Activated T-cell treated with anti-CD3 and anti-CD28 coated beads for 48 hours (primary cell): ENCODE measurements at places on chromosomes 5 and 9.

DNA sequence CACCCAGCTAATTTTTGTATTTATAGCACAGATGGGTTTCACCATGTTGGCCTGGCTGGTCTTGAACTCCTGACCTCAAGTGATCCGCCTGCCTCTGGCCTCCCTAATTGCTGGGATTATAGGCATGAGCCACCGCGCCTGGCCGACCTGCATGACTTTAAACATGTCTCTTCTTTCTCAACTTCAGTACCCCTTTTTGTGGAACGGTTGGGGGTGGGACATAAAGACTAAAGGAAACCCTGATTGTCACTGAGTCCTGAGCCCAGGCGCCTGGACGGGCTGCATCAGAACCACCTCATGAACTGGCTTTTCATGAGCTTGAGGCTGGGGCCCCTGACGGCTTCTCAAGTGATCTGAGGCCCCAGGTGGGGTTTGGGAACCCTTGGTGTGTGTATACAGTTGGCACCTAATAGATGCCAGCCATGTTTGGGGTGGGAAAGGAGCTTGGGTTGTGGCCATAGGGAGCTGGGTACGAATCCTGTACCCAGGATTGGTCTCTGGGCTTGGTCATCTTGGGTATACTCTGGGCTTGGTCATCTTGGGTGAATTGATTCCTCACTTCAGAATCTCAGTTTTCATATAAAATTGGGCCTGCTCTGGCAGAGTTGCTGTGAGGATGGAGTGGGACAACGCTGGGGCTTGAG, 2.2 kb downstream of the GRK6 start:
- DNase-seq: no peak

GRCh38 chr5:111043712-111044506, 27.6 kb upstream of the TSLP start:
- no peak for DNase-seq

DNA sequence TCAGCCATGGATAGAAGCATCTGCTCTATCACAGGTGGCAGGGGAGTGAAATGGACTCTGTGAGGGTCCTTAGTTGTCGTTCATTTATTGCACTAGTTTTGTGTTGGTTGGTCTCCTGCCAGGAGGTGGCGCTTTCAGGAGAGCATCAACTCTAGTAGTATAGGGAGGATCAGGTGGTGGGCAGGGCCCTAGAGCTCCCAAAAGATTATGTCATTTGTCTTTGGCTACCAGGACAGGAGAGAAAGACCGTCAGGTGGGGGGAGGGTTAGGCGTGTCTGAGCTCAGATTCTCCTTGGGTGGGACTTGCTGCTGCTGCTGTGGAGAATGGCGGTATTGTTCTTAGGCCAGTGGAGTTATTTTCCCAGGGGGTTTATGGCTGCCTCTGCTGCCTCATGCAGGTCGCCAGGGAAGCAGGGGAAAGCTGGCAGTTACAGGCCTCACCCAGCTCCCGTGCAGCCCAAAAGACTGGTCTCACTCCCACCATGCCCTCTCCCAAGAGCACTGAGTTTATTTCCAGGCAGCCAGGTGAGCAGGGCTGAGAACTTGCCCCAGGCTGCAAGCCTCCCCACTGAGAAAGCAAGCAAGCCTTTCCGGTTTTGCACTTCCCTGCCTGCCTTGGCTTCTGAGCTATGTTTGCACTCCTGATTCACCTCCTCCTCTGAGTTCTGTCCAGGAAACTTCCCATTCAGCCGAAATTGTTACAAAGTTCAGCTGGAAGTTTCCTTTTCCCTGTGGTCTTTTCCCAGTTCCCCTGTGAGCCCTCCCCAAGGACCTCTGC, 317.3 kb downstream of the TAF11L14 start:
- no peak for DNase-seq

GRCh38 chr5:88761269-88761850, 121.6 kb downstream of the MEF2C start:
- DNase-seq: no peak

- DNase-seq: peak; percentile 77
These were observed 196.8 kb downstream of the AUH start for GRCh38 chr9:91164724-91165520.

- DNase-seq: no peak
These were observed 994.7 kb downstream of the CDH12 start for GRCh38 chr5:21858441-21858840.

DNA sequence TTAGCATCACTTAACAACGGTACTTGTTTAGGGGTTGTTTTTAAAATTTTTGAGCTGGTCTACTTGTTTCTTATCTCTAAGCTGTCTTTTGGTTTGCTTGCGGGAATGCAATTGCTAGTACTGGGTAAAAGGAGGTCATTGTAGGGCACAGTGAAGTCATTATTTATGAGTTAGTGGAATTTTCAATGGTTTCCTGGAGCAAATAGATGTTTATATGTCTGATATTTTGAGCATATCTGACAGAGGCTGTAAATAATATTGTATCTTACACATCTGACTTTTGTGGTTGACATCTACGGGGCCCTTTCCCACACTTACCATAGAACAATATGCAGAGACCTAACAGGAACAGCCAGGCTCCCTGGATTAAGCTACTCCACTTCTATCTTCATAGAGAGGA, 90.4 kb upstream of the IL6ST start:
- DNase-seq: no peak

GRCh38 chr5:158235159-158235547, 376.2 kb upstream of the CLINT1 start:
- DNase-seq: no peak

DNA sequence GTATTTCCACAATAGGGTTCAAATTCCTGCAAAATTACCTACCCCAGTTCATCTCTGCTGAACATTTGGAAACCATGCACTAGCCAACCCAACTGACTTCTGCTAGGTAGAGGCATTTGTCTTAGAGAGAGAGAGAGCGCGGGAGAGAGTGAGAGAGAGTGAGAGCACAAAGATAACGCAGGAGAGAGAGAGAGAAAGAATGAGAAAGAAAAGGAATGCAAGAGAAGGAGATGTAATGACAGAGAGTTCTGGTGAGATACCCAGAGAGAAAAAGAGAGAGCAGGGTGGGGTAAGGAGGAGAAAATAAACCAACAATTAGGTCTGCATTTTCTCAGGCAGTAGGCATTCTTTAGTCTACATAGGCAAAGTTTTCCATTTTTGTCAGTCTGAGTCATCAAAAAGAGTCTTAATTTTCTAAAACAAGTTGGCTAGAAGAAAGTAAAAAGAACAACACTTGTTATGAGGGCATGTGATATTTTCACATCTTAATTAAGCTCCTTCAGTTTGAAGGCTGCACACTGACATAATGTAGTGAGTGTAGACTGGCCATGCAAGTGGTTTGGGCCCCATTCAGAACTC, 98.2 kb downstream of the MAP1B start:
- no peak for DNase-seq

DNA sequence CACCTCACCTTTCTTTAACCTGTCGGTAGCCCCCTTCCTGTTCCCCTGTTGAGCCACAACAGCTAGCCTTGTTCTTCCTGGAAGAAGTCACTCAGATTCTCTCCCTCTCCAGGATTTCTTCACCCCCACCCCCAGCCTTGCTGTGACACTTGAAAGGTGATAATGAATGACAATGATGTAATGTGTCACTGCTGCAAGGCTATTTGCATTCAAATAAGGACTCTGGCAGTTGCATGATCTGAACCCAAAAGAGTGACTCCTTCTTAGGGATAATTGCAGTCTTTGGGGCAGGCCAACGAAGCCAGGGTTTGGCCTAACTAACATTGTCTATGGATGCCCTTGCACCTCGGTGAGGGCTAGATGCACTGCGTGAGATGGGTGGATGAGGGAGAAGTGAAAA, 154.4 kb upstream of the CLINT1 start:
- DNase-seq: no peak
